ENCODE measurements at places on chromosomes 16 and 17.

DNA sequence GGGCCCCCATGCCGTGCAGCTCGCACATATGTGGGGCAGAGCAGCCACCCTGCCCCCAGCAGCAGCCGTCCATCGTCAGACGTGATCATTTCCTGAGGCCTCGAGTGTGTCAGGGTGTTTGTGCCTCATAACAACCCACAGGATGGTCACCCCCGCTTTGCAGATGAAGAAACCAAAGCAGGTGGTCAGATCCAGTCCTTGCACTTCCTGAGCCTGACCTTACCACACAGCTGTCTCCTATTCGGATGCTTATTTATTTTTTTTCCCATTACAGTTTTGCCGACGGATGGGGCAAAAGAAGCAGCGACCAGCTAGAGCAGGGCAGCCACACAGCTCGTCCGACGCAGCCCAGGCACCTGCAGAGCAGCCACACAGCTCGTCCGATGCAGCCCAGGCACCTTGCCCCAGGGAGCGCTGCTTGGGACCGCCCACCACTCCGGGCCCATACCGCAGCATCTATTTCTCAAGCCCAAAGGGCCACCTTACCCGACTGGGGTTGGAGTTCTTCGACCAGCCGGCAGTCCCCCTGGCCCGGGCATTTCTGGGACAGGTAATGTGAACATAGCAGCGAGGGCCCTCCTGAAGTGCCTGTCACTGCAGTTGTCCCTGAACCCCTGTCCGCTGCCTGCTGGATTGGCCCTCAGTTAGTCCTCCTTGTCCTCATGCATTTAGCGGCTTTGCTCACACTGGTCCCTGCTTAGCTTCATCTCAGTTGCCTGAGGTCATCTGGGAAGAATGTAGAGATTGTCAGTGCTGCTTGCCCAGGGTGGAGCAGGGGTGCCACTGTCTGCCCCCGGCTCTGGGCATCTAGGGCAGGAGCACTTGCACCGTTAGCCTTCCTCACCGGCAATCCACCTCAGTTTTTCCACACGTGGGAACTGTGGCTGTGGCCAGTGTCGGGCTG is 1.4 kb downstream of the MPG start:
- DNase-seq = no peak

- no peak for DNase-seq
Observed at GRCh38 chr17:17063546-17064122, 21.4 kb downstream of the MPRIP start.

- no peak for DNase-seq
Observed at GRCh38 chr16:27762441-27762840, 212.5 kb downstream of the KATNIP start.

GRCh38 chr16:1381612-1382406 is 30.1 kb downstream of the GNPTG start:
- DNase-seq = no peak

- DNase-seq = peak; percentile 57
Observed at GRCh38 chr16:3712861-3713372, 4.4 kb downstream of the TRAP1 start.

- DNase-seq = no peak
Observed at GRCh38 chr17:61383689-61384201, 15.9 kb upstream of the TBX2 start.

GRCh38 chr17:13478326-13478830 is 123.4 kb downstream of the HS3ST3A1 start:
- DNase-seq = no peak

DNA sequence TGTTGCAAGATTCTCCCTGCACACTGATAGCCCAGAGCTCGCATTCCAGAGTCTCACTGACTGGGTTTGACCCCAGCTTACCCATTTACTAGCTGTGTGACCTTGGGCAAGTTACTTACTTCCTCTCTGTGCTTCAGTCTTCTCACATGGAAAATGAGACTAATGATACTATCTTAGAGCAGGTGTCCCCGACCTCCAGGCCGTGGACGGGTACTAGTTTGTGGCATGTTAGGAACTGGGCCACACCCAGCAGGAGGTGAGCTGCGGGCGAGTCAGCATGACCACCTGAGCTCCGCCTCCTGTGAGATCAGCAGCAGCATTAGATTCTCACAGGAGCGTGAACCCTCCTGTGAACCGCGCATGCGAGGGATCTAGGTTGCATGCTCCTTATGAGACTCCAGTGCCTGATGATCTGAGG is 15.8 kb downstream of the ANKFY1 start:
- DNase-seq = peak; percentile 78

GRCh38 chr17:596763-597644 is 117.6 kb downstream of the VPS53 start:
- no peak for DNase-seq

GRCh38 chr17:34366010-34366409 is 3.0 kb upstream of the CCL1 start:
- DNase-seq = no peak

- DNase-seq = no peak
Observed at GRCh38 chr17:39838057-39838456, 26.1 kb downstream of the IKZF3 start.

GRCh38 chr17:38605841-38606645 is at the start of gene SRCIN1:
SRCIN1 (minus strand) TSS chr17:38605952; CDS start chr17:38605705, 247 bp downstream.
- DNase-seq = peak; percentile 87

DNA sequence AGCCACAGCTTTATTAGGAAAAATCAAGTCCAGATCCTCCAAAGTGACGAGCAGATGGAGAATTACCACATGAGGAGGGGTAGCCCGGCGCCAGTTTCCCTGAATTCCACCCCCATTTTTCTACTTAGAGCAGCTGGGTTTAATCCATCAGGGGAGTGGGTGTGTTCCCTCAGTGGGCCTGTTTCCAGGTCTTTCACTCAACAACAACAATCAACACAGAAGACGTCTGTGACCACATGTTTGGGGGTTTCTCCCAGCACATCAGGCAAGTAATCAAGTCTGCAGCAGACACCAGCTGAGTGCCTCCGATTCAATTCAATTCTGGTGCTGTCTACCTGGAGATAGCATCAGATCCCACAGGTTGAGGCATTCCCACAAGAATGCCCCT is 6.8 kb downstream of the SLC6A2 start:
- DNase-seq = no peak

GRCh38 chr17:58702708-58703107 is 10.3 kb downstream of the RAD51C start:
- DNase-seq = no peak

DNA sequence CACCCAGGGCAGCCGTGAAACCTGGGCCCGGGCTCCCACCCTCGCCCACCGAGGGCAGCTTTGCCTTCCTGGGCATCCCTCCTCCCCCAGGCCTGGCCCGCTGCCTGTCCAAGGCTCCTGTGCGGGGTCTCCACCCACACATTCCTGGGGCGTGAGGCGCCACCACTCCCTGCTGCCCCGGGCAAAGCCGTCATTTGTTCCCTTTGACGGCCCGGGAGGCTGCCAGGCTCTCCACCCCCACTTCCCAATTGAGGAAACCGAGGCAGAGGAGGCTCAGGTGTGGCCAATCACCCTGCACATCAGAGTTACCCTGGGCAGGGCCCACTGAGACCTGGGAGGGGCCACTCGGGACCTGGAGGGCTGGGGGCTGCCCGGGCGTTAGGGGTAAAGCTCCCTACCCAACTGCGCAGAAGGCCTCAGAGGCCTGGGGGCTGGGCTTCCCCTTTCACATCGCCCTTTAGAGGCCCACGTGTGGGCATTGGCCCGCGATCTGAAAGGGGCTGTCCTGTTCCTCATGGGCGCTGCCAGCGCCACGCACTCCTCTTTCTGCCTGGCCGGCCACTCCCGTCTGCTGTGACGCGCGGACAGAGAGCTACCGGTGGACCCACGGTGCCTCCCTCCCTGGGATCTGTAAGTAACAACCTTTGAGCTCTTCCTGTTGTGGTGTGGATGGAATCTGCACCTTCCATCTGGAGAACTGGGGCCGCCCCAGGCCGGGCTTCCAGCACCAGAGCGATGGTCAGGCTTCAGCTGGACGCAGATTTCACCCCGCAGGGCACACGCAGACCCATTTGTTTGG is at the start of gene MSLN:
Gene MSLN (plus strand): TSS at position 190 of the 799 bp plus-strand sequence. CDS start 1,947 bp downstream, outside the sequence.
- peak; percentile 38 for DNase-seq

DNA sequence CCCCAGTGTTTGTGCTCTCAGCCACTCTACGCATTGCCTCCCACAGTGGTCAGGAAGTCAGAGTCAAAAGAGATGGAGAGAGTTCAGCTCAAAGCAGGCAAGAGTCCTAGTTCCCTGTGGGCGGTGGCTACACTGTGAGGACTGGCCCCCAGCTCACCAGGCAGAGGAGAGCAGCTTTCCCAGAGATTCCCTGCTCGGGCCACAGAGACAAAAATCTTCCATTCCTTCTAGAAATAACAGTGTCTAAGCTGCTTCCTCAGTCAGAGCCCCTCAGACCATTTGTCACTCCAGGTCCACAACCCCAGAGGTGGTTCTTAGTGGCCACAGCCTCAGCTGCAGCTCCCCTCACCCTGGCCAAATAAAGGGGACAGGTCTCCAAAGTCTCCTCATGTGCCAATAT is 263.0 kb upstream of the RPL38 start:
- no peak for DNase-seq

- no peak for DNase-seq
Observed at GRCh38 chr16:47033176-47033575, 59.7 kb upstream of the DNAJA2 start.

- DNase-seq = no peak
Observed at GRCh38 chr17:82806645-82807044, 33.2 kb downstream of the ZNF750 start.

GRCh38 chr17:4877089-4877488 is 22.2 kb upstream of the C17orf107 start:
- DNase-seq = no peak

DNA sequence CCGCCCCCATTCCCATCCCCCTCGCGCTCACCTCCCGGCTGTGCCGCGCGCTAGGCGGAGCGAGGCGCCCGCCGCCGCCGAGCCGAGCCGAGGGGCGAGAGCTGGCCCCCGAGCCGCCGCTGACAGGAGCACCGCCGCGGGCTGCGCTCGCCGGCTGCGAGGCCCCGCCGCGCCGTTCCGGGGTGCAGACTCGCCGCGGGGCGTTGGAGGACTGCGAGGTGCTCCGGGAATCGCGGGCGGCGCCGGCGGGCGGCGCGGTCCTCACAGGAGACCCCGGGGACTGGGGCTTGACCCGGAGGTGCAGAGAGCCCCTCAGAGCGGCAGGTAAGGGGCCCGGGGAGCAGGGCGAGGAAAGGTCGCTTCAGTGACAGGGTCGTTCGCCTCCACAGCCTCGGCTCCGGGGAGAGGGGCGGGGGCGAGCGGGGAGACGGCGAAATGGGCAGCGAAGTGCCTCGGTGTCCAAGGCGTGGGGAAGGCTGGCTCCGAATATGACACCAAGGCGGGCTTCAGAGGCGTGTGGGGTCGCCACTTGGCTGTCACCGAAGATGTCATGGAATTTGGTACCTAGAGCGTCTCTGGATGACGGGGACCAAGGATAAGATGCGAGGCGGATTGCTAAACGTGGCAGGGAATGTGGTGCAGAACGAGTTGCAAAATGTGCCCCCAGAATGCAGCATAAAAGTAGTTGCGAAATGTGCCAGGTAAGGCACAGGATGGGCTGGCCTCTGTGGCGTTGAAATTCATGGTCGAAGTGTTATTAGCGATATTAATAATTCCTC is 580 bp downstream of the TANC2 start:
- peak; percentile 34 for DNase-seq

- no peak for DNase-seq
Observed at GRCh38 chr17:35390156-35390555, 16.7 kb upstream of the SLFN11 start.

- DNase-seq = no peak
Observed at GRCh38 chr17:71649941-71650350, 470.9 kb upstream of the SOX9 start.

GRCh38 chr17:50564916-50565315 is 4.4 kb downstream of the CACNA1G start:
- DNase-seq = no peak

DNA sequence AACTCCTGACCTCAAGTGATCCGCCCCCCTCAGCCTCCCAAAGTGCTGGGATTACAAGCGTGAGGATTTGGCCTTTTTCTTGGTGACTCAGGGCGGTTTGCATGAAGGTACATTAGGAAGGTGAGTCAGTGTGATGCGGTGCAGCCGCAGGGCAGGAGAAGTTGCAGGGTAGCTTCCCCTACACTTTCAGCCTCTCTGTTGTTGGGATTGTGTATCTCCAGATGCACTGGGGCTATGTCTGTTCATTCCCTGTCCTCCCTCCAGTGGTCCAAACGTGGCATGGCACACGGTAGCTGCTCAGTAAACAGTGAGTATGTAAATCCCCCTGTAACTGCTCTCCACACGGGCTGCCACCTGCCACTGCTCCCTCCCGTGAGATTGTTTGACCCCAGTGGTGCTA is 109.1 kb upstream of the CDC42EP4 start:
- peak; percentile 85 for DNase-seq

GRCh38 chr17:5120036-5120435 is 4.2 kb downstream of the USP6 start:
- no peak for DNase-seq

DNA sequence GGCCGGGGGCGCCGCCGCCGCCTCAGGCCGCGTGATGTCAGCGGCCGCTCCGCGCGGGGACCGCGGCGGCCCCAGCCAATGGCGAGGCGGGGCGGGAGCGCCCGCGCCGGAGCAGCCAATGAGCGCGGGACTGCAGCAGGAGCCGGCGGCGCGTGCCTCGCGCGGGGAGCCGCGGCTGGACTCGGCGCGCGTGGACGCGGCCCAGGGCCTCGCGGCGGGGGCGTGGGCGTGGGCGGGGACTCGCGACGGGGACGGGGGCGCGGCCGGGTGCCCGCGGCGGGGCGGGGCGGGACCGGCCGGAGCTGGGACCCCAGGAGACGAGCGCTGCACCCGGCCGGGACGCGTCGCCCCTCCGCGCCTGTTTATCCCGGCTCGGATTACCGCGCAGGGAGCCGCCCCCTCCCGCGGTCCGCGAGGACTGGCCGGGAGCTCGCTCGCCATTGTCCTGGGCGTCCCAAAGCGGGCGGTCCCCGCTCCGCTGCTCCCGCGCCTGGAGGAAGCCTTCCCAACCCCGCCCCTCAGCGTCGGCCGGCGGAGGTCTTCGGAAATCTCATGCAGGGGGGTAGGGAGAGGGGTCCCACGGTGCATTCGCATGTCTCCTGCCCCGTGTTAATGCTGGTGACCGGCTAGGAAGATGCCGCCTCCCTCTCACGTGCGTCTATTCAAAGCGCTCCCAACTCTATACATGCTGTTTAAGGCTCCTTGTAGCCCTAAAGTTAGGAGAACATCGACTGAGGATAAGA is at the start of gene RNF157:
Gene RNF157 (minus strand): TSS at position 33 of the 743 bp plus-strand sequence. CDS start 253 bp downstream, outside the sequence.
- DNase-seq = peak; percentile 81

DNA sequence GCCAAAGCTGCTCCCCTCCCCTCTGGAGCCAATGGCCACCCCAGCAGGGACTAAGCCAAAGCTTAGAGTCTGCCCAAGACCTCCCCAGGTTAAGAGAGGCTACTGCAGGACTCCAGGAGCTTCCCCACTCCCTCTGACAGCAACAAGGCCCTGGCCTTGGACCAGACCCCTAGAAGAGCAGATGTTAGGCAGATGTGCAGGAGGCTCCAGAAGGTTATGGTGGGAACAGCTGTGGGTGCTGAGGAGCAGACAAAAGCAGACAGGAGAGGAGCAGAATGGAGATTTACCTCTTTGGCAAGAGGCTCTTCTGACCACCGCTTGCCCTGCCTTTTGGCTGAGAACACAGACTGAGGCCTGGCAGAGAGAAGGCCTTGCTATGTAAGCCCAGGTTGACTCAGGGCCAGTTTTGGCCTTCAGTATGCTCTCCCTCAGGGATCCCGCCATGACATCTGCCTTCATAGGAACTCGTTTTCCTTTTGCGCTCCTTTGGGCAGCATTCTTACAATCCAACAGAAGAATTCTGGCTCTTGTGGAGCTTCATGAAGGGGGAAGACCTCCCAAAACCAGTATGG is 113.0 kb downstream of the RBFOX3 start:
- DNase-seq = no peak

- no peak for DNase-seq
Observed at GRCh38 chr16:51641191-51641765, 490.2 kb upstream of the SALL1 start.

- DNase-seq = no peak
Observed at GRCh38 chr17:80936723-80937122, 54.9 kb upstream of the CHMP6 start.

Data from ELF-1 (cell line).